ENCODE measurements at places on chromosomes 6 and 20.

DNA sequence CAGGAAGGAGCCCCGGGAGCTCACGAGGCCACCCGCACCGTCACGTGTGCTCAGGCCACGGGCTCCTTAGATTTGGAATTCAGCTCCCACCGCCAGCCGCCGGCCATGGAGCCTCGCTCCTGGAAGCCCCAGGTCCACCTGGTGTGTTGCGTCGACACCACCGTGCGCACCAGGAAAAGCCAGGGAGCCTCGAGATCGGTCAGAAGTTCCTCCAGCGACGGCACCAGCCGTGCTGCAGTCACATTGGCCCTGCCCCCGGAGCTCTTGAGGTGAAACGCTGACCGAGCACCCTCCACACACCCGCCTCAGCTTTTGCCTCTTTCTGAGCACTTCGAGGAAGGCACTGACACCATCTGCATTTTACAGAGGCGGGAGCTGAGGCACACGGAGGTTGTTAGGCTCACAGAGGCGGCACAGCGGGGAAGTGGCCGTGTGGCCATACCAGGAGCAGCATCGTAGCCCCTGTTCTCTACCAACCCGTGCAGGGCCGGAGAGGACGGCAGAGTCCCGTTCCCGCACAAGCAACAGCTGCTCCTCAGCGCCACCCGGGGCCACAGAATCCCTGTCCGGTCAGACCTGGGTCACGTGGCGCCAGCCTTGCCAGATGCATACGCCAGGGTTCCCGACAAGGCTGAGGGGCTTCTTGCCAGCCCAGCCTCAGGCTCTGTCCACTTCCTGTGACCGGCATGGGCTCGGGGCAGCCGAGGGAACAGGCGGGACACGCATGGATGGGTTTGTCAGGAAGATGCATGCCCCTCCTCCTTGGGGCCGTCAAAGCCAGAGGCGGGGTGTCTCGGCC lies 7.6 kb downstream of the NKAIN4 start:
- DNase-seq, result no peak

GRCh38 chr6:548091-548490 lies 108.8 kb downstream of the HUS1B start:
- DNase-seq, result no peak

DNA sequence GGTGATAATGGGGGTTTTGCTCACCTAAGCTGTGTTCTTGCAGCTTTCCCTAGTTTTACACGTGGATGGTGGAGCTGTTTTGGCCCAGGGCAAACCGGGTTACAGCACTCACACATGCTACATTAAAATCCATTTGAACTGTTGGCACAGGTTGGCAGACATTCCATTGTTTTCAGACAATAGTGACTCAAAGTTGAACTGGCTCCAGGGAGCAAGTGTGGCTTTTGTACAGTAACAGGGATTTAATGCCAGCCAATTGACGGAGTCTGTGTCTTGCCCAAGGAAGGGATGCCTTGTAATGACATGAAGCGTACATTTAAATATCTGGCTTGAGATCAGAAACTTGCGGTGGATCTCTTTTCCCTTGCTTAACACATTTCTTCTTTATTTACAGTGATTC lies 183.1 kb downstream of the DTNBP1 start:
- no peak for DNase-seq

GRCh38 chr6:75285283-75285639 lies 669 bp upstream of the TMEM30A start:
- no peak for DNase-seq

DNA sequence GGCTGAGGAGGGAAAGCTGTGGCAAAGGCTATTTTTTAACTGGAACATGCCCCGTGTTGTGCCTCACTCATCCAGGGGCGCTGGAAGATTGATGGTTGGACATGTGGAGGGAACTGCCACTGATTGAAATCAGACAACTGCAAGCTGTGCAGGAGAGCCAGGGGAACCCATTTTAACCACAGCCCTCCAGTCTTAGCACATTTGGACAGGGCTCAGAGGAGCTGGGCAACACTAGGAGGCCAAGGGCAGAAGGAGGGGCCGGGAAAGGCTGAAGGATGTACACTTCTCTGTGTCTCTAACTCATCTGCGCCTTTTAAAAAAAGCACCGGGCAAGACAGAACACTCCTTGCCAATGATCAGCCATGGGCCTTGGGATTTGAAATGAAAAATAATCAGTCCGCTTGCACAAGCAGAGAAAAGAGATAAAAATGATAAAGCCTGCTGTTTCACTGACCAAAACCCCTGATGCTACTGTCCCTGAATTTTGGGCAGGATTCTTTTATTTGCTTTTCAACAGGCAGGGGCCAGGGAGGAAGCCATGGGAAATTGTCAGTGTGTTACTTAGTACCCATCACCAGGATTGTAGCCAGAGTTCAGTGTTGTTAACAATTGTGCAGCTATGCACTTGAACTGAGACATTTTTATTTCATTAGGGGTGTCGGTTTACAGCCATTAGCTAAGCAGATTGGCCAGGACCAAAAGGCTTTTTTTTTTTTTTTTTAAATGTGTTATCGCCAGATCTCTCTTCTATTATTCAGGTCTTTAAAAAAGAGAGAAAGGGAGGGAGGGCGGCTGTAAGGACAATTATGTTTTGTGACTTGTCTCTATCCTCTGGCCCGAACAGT lies 109.3 kb upstream of the EYA4 start:
- DNase-seq, result no peak

DNA sequence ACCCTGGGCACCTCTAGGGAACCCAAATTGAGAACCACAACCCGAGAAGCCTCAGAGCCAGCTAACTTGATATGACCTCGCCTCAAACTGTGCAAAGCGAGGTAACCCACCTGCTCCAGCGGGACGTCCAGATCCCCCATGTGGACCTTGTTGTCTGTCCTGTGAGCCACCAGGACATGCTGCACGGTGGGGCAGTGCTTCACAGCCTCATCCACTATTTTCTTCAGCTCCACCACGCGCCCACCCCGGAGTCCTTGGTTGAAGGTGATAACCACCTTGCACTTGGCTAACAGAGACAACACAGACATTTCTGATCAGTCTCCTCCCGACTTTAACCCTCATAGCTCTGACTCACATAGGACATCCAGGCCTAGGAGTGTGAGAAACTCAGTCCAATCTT lies 30.8 kb upstream of the APMAP start:
- no peak for DNase-seq

DNA sequence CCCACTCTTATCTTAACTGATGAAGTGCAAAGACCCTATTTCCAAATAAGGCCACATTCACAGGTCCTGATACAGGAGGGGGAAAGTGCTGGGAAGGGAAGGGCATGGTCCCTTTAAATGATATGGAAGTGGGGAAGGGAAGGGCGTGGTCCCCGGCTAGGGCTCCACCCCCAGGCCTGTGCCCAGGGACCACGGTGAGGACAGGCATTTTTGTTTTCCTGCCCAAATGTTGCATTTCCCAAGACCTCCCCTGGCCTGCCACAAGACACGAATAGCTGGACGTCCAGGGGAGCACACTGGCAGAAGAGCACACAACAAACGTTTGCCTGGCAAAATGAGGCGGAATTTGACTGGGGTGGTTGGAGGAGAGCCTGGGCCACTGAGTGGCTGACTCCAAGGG lies 16.1 kb upstream of the HFE start:
- DNase-seq, result no peak

Data from activated naive CD4-positive, alpha-beta T cell treated with anti-CD3 and anti-CD28 coated beads, Interleukin-2, amount 50 U/mL, for 72 hours (primary cell).